ENCODE measurements at places on chromosomes 2 and 18.

DNA sequence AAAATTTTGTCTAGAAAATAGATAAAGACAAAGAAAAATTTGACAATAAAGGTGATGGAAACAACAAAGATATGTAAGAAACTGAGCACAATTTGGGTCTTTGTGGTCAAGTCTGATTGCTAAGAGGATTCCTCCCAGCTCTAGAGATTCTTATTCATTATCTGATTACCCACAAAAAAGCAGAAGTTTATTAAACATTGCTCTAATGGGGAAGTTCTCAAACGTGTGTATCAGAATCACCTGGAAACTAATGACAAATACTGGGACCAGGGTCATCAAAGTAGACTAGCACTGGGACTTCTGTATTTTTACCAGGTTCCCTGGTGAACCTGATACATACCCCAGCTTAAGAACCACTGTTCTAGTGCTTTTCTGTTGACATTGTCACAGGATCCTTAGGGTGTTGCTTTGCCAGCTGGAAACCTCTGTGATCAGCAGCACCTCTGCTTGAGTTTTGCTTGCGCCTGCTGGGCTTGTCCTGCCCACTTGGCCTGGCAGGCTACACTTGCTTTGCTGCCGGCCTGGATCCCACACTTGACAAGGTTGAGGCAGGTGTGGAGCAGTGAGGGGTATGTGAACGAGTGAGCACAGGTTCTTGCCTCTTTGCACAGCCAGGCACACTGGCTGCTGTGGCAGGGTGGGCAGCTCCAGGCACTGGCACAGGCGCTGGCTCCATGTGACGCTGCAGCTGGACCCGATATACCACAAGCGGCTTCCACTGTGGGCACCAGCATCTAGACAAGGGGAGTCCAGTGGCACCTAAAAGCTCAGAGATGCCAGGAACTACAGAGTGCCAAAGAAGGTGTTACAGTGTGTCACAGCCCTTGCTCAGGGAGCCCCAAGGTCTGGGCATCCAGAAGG, 6.2 kb upstream of the GORASP2 start:
- no peak for DNase-seq

DNA sequence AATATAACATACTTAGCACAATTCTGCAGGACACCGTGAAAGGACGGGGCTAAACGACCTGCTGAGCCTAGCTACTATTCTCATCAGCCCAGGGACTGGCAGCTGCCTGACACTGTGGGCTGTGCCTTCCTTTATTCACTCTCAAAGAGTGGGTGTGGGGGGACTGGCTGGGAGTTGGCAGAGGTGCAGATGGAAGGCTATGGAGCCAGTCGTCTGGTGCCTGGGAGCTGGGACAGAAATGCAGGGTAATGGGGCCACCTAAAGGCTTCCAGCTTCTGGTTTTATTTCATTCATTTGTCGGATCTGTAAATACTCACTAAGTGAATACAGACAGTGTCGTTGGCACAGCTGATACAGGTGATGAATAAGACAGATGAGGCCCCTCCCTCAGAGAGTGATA, 56.0 kb upstream of the NFU1 start:
- peak; percentile 67 for DNase-seq

- no peak for DNase-seq
Observed at GRCh38 chr2:88696611-88697010, 5.1 kb downstream of the RPIA start.

DNA sequence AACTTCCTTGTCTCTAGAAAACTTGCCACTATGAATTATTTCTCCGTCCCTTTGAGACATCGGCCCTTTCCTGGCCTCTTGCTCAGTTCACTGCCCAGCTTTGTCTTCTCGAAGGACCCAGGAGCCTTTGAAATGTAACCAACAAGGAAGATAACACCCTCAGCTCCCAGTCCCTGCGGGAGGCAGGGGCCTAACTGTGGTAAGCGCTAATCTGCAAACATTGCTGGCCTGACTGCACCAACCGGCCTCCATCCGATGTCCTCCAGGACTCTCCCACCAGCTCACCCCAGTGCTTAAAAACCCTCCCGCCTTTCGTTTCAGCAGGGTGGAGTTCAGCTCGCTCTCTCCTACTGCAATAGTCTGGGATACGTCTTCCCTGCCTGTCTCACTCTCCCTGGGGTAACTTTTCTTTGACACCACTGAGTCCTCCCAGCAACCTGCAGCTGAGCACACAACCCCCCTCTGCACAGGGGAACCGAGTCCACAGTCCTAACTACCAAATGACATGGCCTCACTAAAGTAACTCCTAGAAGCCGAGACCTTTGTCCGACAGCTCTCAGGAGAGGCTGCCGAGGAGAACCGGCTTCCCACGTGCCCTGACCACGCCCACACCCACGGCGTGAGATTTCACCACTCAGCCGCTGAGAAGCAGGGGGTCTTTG, 76.1 kb downstream of the MBP start:
- DNase-seq: no peak

- no peak for DNase-seq
Observed at GRCh38 chr18:79506191-79507075, 110.7 kb downstream of the NFATC1 start.

- DNase-seq: no peak
Observed at GRCh38 chr18:37425222-37425621, 140.4 kb downstream of the CELF4 start.
